Hematopoietic multipotent progenitor cell (in vitro differentiated cells): ENCODE measurements at places on chromosomes 13 and 19. TPM values are rescaled to one million over a fixed set of nuclear protein-coding genes. Genes with fewer than 3 reads are reported as not detected.

FXYD3 gene
- 0.81 TPM for total RNA-seq

ZNF99 gene
- 0.27 TPM for total RNA-seq

PAN3 gene
- 50.4 TPM for total RNA-seq

GPC5 gene
- total RNA-seq = 18.3 TPM

LGALS14 gene
- under 0.01 TPM for total RNA-seq
